Tibial nerve (tissue), 4 donors: ENCODE measurements at places on chromosomes 13 and 19.
A peak's percentile ranks its signal among the peaks of the same experiment; 100 is the strongest.

- DNase-seq = no peak
Measured at GRCh38 chr19:19452243-19453124, 47.0 kb downstream of the GATAD2A start.

DNA sequence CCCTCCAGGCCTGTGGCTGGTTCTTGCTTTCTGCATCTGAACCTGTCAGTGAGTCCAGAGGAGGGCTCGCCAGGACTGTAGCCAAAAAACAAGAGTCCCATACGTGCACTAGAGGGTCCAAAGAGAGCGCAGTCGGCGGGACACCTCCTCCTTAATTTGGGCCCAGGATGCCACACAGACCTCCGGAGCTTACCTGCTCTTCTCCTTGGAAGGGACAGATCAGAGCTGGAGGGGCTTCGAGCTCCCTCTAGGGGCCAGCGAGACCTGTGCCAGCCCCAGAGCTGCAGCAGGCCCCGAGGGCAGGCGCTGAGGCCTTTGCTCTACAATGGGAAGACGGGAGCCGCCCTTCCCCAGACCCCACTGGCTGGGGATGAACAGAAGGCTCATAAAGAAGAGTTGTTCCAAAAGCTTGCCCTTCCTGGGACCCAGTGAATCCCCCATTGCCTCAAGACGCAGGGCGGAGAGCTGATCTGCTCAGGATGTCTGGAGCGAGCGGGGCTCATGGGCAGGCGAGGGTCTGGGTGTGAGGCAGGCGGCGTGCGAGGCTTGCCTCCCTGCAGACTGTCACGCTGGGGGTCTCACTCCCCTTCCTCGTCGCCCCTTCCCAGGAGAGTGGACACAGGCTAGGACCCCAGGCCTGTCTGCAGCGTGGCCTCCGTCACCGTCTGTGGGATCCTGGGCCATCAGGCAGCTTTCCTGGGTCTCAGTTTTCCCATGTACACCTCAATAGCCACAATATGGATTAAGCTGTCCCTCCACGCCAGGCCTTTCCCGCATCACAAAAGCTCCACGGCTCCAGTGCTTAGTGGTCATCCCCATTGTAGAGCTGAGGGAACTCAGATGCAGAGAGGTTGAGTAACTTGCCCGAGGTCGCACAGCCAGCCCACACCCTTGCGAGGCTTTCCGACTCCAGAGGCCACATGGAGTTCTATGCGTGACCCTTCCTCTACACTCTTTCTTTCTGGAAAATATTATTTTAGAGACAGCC is 46.9 kb upstream of the VSTM2B start:
- no peak for DNase-seq

GRCh38 chr19:2823646-2824045 is 4.0 kb downstream of the ZNF554 start:
- no peak for DNase-seq

GRCh38 chr13:41613984-41614661 is 156.8 kb downstream of the RGCC start:
- no peak for DNase-seq

DNA sequence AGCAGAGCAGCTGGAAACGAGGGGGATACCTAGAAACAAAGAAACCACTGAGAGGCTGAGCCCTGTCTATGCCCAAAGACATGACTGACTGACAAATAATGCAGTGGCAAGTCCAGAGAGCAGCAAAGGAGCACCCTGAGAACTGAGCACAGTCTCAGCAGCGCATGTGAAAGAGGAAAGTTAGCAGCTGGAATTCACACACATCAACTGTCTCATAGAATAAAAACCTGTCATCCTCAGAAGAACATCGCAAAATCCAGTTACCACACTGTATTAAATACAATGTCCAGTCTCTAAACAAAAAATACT is 24.1 kb upstream of the DLEU7 start:
- no peak for DNase-seq

DNA sequence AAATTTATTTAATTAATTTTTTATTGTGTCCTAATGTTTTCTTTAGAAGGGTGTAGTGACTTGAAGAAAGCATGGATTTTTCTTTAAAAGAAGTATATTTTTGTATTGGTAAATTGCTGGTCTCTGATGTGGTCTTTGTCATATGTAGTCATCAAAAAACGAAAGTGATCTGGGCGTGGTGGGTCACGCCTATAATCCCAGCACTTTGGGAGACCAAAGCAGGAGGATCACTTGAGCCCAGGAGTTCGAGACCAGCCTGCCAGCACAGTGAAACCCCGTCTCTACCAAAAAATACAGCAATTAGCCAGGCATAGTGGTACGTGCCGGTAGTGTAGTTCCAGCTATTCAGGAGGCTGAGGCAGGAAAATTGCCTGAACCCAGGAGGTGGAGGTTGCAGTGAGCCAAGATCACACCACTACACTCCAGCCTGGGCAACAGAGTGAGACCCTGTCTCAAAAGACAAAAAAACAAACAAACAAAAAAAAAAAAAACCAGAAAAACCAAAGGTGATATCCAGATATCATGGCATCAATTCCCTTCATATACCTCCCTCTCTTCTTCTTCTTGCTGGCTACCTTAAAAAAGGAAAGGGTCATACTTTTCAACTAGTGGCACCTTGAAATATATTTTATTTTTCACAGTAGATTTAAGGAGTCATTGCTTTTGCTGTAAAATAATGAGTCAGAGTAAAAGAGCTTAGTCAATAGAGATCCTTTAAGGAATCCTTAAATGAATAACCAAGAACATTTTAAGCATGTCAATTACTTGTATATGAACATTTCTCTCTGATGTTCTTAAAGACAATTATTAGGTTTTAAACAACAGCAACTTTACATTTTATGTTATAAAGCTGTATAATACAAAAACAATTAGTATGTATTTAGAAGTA is 19.9 kb downstream of the KCTD4 start:
- DNase-seq = no peak

GRCh38 chr13:114104655-114105520 is 27.5 kb downstream of the RASA3 start:
- no peak for DNase-seq

DNA sequence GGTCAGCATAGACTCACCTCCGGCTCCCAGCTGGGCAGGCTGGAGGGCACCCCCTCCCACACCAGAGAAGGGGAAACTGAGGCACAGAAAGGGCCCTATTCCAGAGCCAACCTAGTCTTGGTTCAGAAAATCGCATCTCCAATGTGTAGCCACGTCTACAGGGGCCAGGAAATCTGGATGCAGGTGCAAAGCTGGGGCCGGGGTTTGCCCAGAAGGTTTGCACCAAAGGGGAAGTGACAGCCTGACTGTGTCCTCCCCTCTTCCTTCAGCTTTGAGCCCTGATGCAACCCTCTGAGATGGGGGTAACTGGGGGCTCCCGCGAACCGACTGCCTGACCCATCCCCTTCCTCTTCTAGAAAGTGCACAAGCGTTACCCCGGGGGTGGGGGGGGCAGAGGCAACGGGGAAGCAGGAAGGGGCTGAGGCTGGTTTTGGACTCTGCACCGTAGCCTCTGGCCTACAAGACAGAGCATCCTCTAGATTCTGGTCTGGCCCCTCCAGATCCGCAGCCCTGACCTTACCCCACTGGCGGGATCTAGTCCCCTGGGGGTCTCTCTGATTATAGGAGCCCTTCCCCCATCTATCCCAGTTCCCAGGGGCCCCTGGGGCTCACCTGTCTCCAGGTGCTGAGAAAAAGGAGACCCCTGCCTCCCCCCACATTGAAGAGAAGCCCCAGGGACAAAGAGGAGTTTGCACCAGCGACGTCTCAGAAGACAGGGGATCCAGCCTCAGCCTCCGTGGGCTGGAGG is 1.1 kb upstream of the ONECUT3 start:
- DNase-seq = no peak

DNA sequence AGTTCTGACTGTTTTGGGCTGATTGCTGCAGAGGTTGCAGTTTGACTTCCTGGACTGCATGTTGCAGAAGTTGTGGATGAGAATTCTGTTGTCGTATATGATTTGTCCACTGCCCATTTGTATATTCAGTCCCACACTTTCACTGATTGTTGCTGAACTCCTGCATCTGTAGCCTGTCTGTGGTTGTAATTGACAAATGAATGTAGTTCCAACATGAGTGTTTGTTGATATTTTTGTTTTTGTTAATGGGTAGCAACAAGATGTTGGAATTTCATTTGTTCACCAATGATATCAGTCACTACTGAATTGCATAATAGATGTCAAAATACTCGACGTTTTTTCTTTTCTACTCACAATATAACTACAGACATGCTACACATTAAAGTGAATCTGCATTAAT is 533.9 kb downstream of the DCT start:
- no peak for DNase-seq

DNA sequence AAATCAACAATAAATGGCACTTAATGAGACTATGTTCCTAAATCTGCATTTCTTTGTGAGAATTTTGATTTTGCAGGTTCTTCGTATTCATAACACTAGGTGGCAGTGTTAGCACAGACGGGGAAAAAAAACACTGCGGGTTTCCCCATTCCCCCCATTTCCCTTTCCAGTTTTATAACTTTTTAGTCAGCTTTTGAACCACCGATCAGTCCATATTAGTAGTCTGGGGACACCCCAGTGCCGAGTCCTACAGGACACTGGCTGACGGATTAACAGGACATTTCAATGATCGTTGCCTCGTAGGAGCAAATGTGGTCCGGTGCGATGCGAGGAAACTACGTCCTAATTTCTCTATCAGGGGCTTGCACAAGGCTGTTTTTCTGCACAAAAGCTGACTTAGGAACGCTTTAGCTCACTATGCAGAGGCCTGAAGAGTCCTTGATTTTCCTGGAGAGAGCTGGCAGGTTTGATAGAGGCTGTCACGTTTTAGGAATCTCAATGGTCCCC is 234.3 kb downstream of the LMO7 start:
- peak; percentile 13 for DNase-seq

DNA sequence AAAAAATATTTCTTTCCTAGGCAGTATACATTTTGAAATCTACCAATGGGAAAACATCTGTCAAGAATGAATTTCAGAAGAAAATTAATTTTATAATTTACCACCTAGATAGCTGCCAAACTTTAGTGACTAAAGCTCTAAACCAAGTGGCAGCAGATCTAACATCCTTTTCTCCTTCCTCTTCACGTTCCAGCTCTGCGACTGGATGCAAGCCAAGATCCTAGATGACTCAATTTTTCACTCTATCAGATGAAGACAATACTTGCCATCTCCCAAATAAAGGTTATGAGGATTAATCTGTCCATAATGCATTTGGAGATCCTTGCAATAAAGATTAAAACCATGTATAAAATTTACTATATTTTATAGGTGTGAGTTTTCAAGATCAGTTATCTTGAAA is 66.7 kb upstream of the MIR17HG start:
- DNase-seq = no peak

GRCh38 chr19:53328967-53329366 is 4.6 kb upstream of the ZNF845 start:
- DNase-seq = no peak

GRCh38 chr19:947707-948539 is 22.1 kb downstream of the ARID3A start:
- peak; percentile 37 for DNase-seq

- DNase-seq = no peak
Measured at GRCh38 chr13:91136806-91137205, 210.7 kb upstream of the MIR17HG start.

DNA sequence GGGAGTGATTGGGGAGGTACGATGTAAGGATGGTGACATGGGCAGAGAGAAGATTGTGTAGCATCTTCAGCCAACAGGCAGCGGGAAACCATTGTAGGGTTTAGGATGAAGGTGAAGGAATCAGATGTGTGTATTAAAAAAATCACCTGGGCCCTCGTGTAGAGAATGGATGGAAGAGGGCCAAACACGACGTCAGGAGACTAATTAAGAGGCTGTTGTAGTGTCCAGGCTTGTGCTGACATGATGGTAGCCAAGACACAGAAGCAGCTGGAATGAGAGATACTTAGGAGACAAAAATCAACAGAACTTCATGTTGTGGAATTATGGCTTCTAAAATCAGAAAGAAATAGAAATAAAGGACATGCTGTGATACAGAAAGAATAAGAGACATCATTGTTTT is 41.2 kb upstream of the ARGLU1 start:
- DNase-seq = no peak

DNA sequence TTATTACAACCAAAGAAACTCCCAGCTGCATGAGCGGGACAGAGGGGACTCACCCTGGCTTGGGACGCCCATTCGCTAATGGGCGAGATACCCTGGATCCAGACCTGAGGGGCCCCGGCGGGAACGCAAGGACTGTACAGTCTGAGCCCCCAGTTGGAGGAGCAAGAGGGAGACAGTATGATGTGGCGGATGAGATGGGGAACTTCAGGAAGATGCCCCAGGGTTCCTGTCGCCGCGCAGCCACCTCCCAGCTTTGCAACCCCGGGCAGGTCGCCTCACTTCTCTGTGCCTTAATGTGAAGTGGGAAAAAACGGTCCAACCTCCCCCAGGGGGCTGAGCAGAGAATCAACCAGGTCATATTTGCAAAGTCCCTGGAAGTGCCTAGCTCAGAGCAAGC is 2.5 kb downstream of the NPAS1 start:
- DNase-seq = no peak

DNA sequence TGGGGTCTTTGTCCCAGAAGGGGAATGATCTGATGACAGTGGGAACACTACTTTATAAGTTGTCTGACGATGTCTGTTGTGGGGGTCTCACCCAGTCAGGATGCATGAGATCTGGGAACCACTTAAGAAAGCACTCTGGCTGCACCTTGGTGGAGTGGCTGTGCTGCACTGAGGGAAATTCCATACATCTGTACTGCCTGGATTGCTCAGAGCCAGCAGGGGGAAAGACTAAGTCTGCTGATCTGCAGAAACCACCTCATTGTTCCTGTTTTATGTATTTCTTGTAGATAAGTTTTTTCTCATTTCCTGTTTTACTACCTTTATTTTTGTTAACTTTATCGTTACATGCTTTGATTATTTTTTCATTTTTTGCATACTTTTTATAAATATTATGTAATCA is 27.3 kb downstream of the ZNF430 start:
- no peak for DNase-seq

GRCh38 chr19:49831592-49831991 is 13.5 kb downstream of the MED25 start:
- no peak for DNase-seq

GRCh38 chr19:54803410-54803809 is at the start of gene KIR2DL4:
Gene KIR2DL4 (plus strand): TSS chr19:54803610. CDS start chr19:54803652, 42 bp downstream.
- DNase-seq = no peak

DNA sequence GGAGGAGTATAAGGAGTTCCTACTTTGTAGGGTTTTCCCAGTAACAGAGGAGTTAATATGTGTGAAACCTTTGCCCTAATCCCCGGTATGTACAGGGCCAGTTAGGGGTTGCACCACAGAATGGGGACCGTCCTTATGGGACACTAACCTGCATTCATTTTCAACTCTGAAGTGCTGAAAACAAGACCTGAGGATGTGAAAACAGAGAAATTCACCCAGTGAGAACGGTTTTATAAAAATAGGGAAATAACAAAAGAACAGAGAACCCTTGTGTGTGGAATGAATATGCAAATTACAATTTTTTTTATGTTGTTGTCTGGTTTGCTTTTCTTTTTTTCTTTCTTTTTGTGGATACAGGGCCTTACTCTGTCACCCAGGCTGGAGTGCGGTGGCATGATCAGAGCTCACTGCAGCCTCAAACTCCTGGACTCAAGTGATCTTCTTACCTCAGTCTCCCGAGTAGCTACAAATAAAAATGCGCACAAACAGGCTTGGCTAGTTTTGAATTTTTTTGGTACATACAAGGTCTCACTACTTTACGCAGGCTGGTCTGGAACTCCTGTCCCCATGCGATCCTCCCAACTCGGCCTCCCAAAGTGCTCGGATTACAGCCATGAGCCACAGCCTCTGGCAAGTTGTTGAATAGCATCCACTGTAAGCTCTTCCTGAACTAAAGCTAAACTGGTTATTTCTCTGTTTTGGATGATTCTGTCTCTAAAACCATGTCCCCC is 10.6 kb downstream of the CLC start:
- no peak for DNase-seq

GRCh38 chr13:106349080-106349931 is 186.2 kb downstream of the EFNB2 start:
- DNase-seq = no peak
